Muscle of leg (tissue), 16 donors: ENCODE measurements at places on chromosomes 6 and 20. TPM values are rescaled to one million over a fixed set of nuclear protein-coding genes. Genes with fewer than 3 reads are reported as not detected.
A peak's percentile ranks its signal among the peaks of the same experiment; 100 is the strongest.

The LY6G5C gene
- polyA plus RNA-seq, result 2.3 TPM

The SPATA25 gene
- polyA plus RNA-seq, result 4.1 TPM

DNA sequence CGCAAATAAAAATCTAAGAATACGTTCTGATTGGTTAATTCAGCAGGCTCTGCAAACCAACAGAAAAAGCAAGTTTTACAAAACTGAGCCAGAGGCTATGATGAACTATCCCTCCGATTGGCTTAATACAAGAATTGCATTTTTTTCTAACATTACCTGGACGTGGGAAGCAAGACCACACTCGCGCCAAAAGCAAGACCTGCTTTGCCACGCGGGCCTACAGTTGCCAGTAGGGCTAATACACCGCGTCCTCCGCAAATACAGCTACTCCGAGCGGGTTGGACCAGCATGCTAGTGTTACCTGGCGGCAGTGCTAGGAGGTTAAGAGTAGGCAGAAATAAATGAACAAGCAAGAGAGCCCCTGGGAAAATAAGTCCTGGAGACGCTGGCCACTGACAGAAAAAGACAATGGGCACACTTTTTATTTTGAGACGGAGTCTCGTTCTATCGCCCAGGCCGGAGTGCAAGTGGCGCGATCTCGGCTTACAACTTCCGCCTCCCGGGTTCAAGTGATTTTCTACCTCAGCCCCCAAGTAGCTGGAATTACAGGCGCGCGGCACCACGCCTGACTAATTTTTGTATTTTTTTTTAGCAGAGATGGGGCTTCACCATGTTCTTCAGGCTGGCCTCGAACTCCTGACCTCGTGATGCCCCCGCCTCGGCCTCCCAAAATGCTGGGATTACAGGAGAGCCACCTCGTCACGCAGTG, 131.9 kb upstream of the BTN3A2 start:
- DNase-seq, result peak; percentile 94

DNA sequence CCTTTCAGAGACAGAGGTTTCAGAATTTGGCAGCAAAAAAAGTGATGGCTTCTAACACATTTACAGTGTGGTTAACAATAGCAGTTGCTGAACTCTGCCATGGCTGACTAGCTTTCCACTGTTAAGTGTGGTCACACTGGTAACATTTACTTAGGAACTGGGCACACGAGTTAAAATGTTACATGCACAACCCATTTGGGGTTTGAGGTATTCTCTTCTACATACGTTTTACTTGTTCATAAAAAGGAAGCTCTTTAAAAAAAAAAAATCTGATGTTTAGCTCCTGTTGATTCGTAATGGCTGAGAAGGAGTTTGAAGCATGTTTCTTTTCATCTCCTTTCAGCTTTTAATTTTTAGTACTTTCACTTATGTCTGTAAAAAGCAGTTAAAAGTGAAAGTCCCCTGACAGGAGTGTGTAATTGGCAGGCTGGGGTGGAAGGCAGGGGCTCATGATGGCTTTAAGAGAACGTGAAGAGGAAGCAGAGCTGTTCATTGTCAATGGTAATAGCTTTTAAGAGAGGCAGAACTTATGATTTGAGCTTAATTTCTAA, 245.9 kb downstream of the FARS2 start:
- no peak for DNase-seq

- DNase-seq, result no peak
Observed at GRCh38 chr20:11847827-11848226, 69.9 kb upstream of the BTBD3 start.

DNA sequence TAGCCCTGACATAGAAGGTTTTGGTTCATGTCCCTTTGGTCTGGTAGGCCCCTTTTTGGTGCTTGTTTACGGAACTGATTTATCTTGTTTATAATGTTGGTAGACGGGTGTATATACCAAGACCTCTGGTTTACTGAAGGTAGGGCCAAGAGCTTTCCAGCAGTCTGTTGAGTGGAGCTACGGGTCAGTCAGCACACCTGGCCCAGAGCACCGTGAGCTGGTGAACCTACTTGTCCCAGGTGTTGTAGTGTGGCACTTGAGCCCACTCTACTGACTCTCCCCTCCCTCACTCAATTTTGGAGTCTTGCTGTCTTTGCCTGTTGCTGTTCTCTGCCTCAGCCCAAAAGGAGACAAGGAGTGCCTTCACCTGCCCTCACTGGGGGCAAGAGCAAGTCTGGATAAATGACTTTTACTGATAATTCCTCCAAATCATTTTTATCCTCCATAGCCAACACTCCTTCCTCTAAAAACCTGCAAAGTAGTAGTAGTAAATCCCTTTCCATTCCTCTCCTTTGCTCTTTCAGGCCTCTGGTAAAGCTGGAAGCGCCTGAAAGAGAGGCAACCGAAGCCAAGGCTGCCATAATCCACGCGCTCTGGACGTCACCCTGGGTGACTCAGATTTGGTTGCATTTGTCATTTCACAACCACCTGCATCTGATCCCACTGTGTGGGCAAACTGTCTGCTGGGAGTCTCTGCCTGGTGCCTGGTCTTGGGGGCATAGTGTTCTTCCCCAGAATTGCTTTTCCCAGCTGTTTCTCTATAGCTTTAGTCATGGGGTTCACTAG, 22.2 kb downstream of the RREB1 start:
- no peak for DNase-seq
